ENCODE measurements at places on chromosomes 1 and 21.

- DNase-seq: peak; percentile 0
Observed at GRCh38 chr1:227654858-227655752, 80.0 kb downstream of the JMJD4 start.

DNA sequence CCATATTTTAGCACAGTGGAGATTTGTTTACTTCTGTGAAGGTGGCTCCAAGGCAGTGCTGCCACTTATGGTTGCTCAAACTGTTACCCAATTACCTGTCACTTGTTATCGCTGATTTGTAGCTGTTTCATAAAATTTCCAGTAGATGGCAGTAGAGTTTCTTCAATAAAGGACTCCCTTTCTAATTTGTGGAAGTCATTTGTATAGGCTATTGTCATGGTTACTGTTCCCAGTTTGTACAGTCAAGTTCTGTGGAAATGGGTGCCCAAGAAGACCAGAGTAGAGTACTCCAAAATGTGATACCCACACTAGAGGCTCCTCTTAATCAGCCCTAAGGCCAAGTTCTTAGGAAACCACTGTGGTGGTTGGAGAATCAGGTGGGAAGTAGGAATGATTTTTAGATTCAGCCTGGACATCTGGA lies 186.1 kb downstream of the CLEC20A start:
- DNase-seq: peak; percentile 39

- peak; percentile 6 for DNase-seq
Observed at GRCh38 chr1:234322979-234323378, 50.3 kb upstream of the COA6 start.

DNA sequence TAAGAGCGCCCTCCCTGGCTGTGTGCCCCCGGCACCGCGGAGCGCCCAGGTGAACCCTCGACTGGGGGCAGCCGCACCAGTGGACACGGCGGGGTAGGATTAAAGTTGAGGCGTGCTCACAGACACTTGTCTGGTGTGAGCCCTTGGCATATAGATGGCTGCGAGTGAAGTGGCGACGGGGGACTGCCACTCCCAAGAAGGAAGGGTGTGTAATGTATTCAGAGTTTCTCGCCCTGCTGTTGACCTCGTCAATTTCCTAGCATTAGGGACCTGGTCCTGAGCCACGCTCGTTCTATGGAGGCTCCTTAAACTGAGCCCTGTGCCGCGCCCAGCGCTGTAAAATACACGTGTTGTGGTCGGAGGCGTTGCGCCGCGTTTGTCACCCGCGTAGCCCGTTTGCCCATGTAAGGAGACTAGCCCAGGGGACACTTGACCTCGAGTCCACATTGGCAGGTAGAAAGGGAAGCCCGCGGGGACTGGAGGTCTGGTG lies 554 bp downstream of the EVA1C start:
- DNase-seq: no peak

- no peak for DNase-seq
Observed at GRCh38 chr21:41611966-41612606, 104.1 kb upstream of the TMPRSS2 start.

DNA sequence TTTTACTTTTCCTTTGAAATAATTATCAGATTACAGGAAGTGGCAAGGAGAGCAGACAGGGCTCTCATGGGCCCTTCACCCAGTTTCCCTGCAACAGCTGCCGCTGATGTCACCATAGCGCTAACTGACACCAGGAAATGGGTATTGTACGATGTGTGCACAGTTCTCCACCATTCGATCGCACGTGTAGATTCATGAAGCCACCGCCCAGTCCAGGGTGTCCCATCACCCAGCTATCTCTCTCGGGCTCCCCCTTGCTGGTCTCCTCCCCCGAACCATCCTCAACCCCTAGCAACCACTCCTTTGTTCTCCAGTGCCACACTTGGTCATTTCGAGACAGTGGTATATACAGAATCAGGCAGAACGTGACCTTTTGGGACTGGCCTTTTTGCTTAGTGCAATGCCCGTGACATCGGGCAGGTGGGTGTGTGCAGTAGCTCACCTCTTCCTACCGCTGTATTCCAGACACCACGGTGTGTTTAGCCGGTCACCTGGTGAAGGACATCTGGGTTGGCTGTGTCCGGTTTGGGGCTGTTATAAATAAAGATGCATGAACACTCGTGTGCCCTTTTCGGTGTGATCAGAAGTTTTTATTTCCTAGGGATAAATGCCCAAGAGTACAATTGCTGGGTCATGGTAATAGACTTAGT lies 118.4 kb downstream of the CRYAA start:
- peak; percentile 10 for DNase-seq

DNA sequence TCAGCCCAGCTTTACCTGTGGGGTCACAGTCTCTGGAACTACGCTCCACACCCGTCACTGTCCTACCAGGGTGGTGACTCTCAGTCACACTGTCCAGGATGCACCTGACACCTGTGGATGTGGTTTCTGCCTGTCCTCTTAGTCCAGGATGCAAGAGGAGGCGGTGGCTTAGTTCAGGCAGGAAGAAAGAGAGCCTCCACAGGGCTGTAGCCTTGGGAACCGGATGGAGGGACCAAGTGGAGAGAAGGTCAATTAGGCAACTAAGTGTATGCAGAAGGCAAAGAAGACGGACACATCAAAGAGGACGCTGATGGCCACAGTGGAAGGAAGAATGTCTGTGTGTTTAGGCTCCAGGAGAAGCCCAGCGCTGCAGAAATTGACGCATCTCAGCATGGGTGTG lies 153.9 kb upstream of the IRF2BP2 start:
- no peak for DNase-seq

DNA sequence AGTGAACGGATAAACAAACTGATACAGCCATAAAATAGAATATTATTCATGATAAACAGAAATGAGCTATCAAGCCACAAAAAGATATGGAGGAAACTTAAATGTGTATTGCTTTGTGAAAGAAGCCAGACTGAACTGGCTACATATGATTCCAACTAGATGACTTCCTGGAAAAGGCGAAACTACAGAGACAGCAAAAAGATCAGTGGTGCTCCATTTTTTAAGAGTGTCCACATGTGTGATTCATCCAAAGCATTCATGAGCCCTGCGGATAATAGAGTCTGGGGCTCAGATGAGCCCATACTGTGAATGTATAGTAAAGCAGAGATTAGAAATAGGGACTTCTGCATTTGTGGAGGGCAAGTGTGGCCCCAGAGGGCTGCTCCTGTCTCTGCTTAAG lies 7.8 kb upstream of the TMEM222 start:
- no peak for DNase-seq

- no peak for DNase-seq
Observed at GRCh38 chr1:178529364-178530036, 16.6 kb downstream of the TEX35 start.

GRCh38 chr1:109532365-109533136 lies 7.1 kb upstream of the GPR61 start:
- peak; percentile 80 for DNase-seq

GRCh38 chr1:214532070-214532469 lies 19.3 kb downstream of the PTPN14 start:
- no peak for DNase-seq

GRCh38 chr1:44905276-44905675 lies 62.2 kb upstream of the PTCH2 start:
- no peak for DNase-seq

- no peak for DNase-seq
Observed at GRCh38 chr1:153626904-153627714, at the start of gene S100A13. Gene S100A13 (minus strand): TSS chr1:153627505. CDS start chr1:153626472, 1,033 bp downstream.

DNA sequence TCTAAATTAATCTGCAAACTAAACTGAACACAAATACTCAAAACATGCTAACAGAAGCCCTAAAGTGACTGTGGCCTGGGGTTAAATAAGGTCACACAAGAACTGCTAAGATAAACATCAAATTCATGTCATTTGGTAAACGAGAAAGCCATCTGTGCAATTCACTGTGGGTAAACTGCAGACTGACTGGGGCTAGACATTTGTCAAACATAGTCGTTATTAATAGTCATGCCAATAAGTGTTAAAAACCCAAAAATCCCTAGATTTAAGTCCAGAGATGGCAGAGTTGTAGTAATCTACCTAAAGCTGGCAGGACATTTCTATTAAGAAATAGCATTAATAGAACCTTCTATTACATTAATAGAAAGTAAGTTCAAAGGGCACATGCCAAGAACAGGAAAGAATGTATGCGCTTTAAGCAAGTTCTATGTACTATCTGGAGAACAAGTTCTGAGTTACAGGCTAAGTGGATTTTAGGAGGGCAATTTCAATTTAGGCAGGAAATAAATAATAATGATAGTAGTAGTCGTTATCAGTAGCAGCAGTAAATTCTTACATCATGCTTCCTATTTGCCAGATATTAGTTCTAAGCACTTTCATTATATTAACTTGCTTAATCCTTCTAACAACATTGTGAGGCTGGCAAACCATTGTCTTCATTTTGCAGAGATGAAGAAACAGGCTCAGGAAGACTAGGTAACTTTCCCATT lies 8.6 kb downstream of the EDEM3 start:
- no peak for DNase-seq

- DNase-seq: no peak
Observed at GRCh38 chr1:3457910-3458883, 3.7 kb downstream of the ARHGEF16 start.

DNA sequence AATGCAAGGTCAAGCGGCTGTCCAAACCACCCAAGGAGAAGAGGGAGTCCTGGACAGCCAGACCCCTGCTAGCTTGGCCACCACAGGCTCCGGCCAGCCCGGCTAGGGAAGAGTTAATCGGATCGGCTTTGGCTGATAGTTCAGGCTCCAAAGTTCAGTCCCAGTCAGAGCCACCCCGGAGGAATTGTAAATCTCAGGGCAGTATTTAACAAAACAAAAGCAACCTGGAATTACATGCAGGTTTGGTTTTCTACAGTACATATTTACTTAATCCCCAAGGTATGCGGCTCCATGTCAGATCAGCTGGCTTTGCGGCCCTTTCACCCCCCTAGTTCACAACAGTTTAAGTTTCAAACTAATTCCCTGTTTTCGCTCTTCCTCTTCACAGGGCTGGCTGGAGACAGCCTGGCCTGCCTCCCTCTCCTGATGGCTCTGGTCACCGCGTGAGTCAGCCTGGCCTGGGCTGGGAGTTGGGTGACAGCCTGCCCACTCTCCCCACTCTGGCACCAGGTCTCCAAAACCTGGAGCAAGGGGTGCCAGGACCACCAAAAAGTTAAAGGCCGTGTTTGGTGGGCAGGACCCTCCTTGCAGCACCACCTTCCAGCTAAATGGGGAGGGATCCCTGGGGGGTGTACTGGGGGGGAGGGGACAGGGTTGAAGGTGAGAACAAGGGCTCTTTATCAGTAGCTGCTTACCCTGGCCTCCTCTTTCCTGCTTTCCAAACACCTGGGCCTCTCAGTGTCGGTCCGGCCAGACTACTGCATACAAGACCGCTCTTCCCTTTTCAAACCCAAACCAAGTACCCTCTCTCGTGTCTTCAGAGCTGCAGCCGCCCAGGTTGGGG lies 1.9 kb downstream of the DHRS3 start:
- no peak for DNase-seq

GRCh38 chr1:46418976-46419375 lies 24.9 kb downstream of the FAAH start:
- no peak for DNase-seq

DNA sequence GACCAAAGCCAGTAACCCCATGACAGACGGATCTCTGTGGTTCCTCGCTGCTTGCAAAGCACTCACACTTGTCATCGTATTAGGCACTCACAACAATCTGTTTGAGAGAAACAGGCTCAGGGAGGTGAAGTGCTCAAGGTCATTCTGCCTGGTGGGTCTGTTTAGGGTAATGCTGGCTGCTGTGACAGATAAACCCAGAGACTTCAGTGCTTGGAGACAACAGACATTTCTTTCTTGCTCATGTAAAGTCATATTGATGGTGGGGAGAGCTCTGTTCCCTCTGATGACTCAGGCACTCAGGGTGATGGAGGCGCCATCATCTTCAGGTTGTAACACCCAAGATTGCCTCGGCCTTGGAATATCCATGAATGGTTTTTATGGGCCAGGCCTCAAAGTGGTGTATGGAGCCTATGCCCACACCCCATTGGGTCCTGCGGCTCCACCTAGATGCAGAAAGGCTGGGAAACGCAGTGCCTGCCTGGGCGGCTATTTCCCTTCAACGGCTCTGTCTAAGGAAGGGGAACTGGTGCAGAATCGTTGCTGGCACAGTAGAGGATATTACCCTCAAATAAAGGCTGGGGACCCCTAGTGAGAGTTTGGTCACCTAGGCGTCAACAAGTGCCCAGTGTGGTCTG lies 71.6 kb upstream of the SELENON start:
- no peak for DNase-seq

- DNase-seq: no peak
Observed at GRCh38 chr1:203128716-203129500, 1.4 kb downstream of the ADORA1 start.

- no peak for DNase-seq
Observed at GRCh38 chr1:97074771-97075170, 353.2 kb downstream of the PTBP2 start.

- DNase-seq: no peak
Observed at GRCh38 chr1:119590393-119590792, 57.7 kb downstream of the ZNF697 start.

DNA sequence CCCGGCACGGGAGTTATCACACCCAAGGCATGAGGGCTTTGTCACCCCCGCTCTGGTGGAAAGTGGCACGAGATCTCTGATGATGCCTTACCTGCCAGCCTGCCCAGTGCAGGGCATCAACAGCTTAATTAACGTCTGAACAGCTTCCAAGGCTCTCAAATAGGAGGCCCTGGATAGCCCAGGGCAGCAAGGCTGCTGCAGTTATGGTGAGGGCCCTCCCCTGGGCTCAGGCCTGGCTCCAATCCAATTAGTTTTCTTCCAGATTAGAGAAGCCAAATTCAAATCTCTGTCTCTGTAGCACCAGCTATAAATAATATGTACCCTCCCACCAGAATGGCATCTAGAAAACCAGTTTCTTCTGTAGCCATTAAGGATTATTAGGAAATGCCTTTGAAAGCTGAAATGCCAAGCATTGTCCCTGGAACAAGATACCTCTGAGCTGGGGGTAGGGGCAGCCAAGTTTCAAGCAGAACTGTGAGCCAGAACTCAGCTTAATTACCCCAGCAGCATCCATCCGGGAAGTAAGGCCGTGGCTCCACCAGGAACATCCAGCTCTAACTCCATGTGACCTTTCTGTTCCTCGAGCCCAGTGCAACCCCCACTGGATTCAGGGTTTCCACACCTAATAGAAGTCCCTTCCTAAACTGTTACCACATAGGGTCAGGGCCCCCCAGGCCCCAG lies 12.5 kb downstream of the QSOX1 start:
- DNase-seq: no peak

- peak; percentile 33 for DNase-seq
Observed at GRCh38 chr1:110874324-110875215, 1.6 kb downstream of the CD53 start.

- DNase-seq: no peak
Observed at GRCh38 chr1:62068978-62069377, 125.7 kb upstream of the L1TD1 start.

DNA sequence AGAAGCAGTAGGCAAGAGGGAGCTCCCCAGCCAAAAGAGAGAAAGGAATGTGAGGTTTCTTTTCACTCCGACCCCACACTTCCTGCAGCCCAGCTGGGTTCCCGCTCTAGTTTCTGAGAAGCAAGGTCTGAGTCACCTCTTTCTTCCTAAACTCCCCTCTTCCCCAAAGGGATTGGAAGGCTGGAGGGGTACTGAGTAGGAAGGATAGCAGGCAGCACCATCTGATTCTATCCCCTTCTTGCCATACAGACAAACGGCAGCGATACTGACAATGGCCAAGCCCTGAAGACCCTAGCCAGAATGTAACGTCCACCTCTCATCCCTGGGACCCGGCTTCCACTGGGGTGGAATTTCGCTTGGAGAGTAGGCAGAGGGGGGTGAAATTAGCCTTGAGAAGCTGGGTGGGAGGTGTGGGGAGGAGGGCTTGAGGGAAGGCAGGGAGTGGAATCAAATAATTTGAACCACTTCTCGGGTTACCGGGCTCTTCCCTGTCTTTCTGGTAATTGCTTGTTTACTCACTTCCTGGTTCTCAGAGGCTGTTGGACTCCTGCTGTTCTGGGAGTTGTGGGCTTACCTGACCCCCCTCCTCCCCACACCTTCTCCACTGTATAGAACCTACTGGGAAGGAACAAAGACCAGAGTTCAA lies 13.2 kb downstream of the IER5 start:
- no peak for DNase-seq
